GM12891 (cell line): ENCODE measurements at places on chromosomes 5 and 9.

DNA sequence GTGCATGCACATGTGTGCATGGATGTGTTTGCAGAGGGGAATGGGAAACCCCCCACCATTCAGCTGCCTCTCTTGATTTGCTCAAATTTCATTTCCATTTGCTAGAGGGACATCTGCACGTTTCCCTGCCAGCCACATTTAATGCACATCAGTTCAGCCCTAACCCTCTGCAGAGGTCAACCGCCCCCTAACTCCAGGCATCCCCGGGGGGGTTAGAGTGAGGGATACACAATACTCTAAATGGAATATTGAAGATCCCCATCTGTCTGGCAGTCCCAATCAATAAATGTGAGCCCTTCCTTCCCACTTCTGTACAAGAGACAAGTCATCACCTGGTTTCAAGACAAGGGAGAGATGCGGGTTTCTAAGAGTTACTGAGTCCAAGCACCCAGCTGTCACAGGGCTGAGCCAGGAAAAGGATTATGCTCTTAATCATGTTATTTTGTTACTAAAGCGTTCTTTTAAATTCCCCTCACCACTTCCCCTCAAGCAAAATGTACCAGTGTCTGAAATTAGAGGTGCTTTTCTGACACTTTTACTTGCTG lies 134.1 kb downstream of the SEMA6A start:
- no peak for DNase-seq

- DNase-seq: no peak
These were observed 116.8 kb downstream of the ARHGAP26 start for GRCh38 chr5:142886956-142887355.

GRCh38 chr9:18890372-18890771 lies 142.6 kb downstream of the SAXO1 start:
- no peak for DNase-seq

- no peak for DNase-seq
These were observed 43.9 kb downstream of the HRH2 start for GRCh38 chr5:175701797-175702196.

DNA sequence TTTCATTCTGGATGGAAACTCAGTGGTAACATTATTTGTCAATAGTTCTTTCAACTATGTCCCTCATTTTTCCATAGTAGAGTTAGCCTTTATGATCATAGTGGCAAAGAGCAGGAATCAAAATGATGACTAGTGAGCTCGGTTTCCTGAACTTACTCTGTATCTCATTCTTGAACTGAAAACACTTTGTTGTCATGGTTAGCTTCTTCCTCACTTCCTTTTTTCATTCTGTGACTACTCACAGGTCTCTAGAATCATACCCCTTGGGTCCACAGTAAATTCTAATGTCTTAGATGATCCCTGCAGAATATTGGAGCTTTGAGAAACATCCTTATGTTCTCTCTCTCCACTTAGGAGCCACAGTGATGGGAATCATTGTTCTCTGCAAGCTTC lies 29.4 kb upstream of the RECK start:
- DNase-seq: peak; percentile 18

GRCh38 chr5:36878392-36879082 lies 2.0 kb downstream of the NIPBL start:
- no peak for DNase-seq

GRCh38 chr5:120457839-120458507 lies 6.1 kb upstream of the PRR16 start:
- no peak for DNase-seq

DNA sequence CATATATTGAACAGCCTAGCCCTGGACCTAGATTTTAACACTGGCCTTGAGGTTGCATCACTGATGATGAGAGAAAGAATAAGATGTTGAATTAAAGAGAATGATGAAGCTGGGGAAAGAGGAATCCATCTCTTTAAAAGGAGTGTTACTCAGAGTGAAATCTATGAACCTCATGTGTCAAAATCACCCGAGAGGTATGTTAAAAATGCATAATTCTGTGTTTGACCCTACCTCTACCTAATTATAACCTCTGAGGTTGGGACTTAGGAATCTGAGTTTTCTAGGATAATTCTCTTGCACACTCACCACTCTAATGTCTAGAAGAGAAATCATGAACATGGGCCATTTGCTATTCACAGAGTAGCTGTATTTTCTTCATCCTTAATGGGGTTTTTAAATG lies 479.4 kb downstream of the ENC1 start:
- DNase-seq: no peak

- DNase-seq: no peak
These were observed 438.3 kb downstream of the SH3GL2 start for GRCh38 chr9:18017136-18017535.

- no peak for DNase-seq
These were observed 83.5 kb upstream of the RIOK2 start for GRCh38 chr5:97266576-97266975.

DNA sequence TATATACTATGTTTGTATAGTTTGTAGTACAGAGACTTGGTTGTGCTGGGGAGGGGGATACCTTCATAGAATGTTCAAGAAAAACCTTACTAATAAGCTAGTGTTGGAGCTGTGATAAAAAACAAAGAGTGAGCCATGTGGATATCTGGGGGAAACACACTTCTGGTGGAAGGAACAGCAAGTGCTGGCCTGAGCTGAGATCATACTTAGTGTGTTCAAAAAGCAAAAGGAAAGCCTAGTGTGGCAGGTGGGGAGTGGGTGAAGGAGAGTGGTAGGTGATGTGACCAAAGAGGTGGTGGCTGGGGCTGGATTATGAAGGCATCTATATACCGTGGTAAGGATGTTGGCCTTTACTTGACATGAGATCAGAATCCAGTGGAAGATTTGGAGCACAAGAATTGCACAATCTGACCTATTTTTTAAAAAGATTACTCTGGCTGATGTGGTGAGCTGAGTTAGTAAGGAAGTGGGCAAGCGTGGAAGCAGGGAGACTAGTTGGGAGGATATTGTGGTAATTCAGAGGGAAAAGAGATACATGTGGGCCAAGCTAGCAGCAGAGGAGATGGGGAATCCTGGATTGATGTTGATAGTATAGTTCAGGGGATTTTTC lies 26.6 kb downstream of the PALM2AKAP2 start:
- no peak for DNase-seq

DNA sequence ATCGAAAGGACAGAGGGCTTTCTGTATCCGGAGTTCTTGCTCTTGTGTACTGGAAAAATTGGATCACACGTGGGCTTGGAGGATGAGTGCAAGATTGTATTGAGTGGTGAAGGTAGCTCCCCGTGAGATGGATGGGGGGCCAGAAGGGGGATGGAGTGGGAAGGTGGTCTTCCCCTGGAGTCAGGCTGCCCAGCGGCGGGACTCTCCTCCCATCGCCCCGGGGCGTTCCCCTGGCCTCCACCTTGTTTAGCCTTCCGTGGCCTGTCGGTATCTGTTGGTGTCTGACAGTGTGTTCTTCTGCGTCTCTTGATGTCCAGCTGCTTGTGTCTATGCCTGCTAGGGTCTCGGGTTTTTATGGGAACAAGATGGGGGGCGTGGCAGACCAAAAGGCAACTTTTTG lies 54.6 kb upstream of the GABRA6 start:
- no peak for DNase-seq

GRCh38 chr5:128842241-128842640 lies 123.0 kb upstream of the SLC27A6 start:
- DNase-seq: no peak

DNA sequence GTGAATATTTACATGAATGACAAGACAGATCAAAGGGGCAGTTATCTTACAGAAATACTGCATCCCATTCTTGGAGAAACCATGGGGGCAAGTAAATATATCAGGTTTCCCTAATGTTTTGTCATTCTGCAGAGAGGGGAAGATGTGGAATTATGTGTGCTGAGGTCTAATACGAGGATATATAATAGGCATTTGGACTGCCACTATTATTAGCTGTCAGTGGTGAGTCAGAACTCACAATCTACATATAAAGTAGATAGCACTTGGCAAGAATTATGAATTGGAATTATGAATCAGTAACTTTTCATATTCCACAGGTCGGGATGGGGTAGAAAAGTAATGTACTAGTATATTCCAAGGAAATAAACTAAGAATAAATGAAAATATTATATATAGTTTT lies 121.7 kb downstream of the GIN1 start:
- DNase-seq: no peak

DNA sequence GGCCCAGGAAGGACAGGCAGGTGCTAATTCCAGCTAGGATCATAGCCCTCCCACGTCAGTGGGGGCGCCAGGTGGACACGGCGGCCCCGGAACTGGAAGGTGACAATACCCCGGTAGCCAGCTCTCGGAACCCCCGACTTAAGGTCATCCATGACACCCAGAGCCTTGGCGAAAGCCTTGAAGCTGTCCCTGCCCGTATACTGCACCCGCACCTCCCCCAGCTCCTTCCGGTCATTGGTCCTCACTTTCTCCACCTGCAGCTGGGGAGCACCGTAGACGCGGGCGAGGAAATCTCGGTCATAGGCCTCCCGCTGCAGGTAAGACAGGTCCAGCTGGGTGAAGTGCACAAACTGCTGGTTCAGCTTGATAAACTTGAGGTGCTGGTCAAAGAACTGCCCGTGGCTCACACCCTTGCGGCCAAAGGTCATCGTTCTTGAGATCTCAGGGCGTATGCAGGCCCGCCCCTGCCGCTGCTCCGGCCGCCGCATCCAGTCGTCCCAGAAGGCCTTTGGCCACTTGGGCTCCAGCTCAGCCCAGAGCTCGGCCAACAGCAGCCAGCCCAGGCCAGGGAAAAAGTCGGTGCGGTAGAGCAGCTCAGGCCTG lies 10.9 kb downstream of the MGAT1 start:
- DNase-seq: no peak

DNA sequence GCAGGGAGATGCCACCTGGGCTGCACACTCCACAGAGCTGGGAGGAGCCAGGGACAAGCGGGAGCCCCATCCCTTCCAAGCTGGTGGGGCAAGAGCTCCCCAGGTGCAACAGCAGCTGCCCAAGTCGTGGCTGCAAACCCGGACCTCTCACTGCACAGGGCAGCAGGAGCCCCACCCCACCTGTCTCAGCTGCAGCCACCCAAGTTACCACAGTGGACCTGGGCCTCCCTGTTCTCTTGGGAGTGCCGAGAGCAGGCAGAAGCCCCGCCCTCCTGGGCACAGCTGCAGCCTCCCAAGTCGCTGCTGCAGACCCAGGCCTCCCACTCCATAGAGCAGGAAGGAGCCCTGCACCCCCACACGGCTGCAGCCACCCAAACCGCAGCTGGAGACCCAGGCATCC lies 374.1 kb upstream of the ACO1 start:
- no peak for DNase-seq

DNA sequence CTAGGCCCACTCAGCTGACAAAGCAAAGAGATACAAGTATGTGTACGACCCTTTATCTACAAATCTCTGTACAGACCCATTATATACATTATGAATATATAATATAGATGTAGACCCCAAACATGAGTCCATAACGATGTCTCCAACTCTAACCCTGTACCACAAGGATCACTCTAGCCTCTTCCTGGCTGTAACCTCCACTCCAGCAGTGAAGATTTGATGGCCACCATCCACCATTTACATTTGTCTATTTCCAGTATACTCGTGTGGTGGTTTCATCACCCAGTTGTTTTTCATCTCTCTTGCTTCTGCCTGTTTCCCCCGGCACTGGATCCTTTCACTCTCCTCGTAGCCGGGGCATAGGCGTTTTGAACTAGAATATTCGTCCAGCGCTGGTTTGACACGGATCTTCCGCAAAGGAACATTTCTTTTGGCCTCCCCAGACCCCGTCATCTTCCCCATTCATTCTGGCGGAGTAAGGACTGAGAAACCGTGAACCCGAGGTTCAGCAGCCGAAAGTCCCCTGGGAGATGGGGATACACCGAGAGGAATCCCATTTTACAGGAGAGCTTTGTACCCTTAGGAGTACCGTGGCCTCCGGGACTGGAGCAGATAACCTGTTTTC lies 828 bp upstream of the TRIO start:
- DNase-seq: no peak

GRCh38 chr9:71326360-71326759 lies 204.9 kb upstream of the TRPM3 start:
- DNase-seq: no peak

DNA sequence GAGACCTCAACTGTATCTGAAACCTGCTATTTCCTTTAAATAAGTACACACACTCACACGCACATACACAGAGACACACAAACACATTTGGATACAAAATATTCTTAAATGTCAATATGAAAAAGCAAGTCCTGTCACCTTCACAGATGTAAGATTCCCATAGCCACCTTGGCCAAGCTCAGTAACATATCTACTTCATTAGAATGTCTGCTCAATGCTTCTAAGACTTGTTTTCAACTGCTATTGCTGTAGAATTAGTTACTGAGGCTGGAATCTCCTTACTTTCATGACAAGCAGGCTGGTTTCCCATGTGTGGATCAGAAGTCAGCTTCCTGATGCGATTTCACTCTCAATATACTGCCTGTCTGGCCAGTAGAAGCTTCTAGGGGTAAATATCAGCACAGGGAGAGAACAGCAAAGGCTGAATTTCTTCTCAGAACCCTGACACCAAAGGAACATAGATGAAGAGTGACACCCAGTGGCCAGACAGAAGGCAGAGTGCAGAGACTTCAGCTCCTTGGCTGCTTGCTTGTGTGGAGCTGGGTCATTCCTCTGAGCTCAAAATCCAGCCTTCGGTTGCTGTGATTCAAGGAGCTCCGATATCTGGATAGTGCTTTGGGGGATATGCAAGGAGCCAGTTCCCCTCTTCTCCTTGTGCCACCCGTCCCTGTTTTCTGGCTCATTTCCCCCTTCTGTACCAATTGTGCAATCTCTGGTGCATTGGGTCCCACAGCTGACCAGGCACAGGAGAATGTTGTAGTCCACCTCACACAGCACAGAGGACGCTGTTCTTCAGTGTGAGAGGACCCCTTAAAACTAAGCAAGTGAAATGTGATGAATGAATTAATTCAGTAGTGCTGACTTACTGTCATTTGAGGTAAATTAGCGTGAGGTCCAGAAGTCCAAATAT lies 26.6 kb upstream of the ABLIM3 start:
- no peak for DNase-seq

- no peak for DNase-seq
These were observed 34.7 kb upstream of the POMT1 start for GRCh38 chr9:131468031-131468430.
